ENCODE measurements at places on chromosomes 2 and 18.

GRCh38 chr2:29225814-29226213 is 110.6 kb downstream of the CLIP4 start:
- DNase-seq: no peak
- H3K27me3 ChIP-seq: peaks cover 7% of the 10 kb centered on the region
- H3K36me3 ChIP-seq: no peaks in the 10 kb centered on the region

GRCh38 chr2:207513551-207514257 is 16.1 kb upstream of the CREB1 start:
- H3K27ac ChIP-seq: no peak overlapping the region
- no peaks in the 10 kb centered on the region for H3K36me3 ChIP-seq
- no peak overlapping the region for H3K4me3 ChIP-seq
- no peaks in the 10 kb centered on the region for H3K4me1 ChIP-seq

- H3K27me3 ChIP-seq: peaks cover 9% of the 10 kb centered on the region
- no peak for DNase-seq
- H3K27ac ChIP-seq: peak overlapping the region; percentile 89
- peak overlapping the region; percentile 84 for H3K4me3 ChIP-seq
- peaks cover 60% of the 10 kb centered on the region for H3K4me1 ChIP-seq
These were observed 6.5 kb downstream of the MAP4K4 start for GRCh38 chr2:101704046-101704466.

- H3K4me3 ChIP-seq: no peak overlapping the region
- no peak for DNase-seq
- no peak overlapping the region for H3K27ac ChIP-seq
These were observed 21.6 kb upstream of the TRIB2 start for GRCh38 chr2:12694990-12695774.

GRCh38 chr2:73993778-73994177 is 9.1 kb downstream of the TET3 start:
- peak overlapping the region; percentile 65 for H3K27ac ChIP-seq
- peaks cover 73% of the 10 kb centered on the region for H3K4me1 ChIP-seq
- H3K27me3 ChIP-seq: no peaks in the 10 kb centered on the region
- no peak overlapping the region for H3K4me3 ChIP-seq

DNA sequence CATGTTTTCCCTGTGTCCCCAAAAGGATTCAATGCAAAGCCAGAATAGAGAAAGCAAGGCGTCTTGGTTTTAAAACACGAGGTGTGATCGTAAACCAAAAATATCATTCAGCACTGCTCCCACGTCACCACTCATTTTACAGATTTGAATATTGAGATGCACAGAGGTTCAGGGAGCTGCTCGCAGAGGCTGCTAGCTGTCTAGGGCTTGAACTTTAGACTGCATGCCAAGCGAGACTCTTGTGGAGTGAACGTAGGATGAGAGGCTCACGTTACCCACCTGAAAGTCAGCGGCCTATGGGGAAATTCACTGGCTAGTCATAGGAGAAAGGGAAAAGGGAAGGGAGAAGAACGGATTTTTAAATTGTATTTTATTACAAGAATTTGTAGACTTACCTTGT is 130.1 kb downstream of the MBP start:
- H3K4me1 ChIP-seq: peaks cover 71% of the 10 kb centered on the region
- DNase-seq: no peak
- H3K27ac ChIP-seq: peak overlapping the region; percentile 76
- peaks cover 13% of the 10 kb centered on the region for H3K27me3 ChIP-seq

DNA sequence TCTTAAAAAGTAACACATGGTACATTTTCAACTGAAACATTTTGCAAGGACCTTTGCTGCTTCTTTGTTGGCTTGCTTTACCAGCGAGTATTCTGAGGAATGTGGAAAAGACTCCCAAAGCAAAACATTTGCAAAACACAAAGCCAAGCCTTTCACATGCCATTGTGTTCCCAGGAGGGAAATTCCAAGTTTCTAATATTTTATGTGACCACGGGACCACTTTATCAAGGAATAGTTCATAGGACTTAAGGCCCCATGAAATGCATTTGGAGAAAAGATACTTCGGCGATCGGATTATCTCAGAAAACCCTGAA is 26.2 kb downstream of the CYP27C1 start:
- DNase-seq: no peak
- H3K36me3 ChIP-seq: no peaks in the 10 kb centered on the region
- no peak overlapping the region for H3K27ac ChIP-seq
- no peaks in the 10 kb centered on the region for H3K27me3 ChIP-seq
- no peak overlapping the region for H3K4me3 ChIP-seq
